ENCODE measurements at places on chromosomes 2 and 18.

DNA sequence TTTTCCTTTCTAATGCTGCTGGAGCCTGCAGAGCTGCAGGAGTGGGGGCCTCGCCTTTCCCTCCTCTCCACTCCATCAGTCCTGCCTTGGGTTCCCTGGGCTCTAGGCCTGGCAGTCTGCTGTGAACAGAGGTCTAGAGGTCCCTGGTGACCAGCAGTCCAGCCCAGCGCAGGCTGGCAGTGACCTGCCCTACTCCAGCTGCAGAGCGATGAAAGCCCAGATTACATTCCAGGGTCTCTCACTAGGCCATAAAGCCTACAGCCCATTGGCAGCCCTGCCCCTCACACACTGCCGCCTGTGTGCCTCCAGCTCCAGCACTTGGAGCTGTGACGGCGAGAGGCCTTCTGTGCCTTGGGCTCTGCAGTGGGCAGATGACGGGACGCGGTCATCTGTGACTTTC is 14.8 kb upstream of the MAL start:
- no peak for DNase-seq

- no peak for DNase-seq
Measured at GRCh38 chr2:207833251-207833751, 63.6 kb upstream of the FZD5 start.

GRCh38 chr2:151947813-151948165 is 119.6 kb upstream of the ARL5A start:
- no peak for DNase-seq

DNA sequence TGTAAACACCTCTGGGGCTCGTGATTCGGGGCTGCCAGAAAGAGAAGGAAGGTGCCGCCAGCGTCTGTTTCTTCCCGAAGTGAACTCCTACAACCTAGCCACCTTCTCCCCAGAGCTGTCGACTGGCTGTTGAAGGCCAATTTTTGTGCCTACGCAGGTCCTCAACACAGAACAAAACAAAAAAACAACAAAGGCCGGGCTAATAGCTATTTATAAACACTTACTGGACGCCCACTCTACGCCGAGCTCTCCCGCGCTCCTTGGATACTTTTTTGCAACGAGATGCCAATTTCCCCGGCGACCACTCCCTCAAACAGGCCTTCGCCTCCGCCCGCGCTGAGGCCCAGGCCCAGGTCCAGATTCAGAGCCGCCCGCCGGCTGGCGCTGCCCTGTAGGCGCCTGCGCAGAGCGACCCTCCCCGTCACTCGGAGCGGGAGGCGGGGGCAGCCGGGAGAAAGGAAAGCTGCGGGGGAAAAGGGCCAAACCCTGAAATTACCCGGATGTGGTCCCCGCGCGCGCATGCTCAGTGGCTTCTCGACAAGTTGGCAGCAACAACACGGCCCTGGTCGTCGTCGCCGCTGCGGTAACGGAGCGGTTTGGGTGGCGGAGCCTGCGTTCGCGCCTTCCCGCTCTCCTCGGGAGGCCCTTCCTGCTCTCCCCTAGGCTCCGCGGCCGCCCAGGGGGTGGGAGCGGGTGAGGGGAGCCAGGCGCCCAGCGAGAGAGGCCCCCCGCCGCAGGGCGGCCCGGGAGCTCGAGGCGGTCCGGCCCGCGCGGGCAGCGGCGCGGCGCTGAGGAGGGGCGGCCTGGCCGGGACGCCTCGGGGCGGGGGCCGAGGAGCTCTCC is at the start of gene SMAD4:
SMAD4 (plus strand) TSS at position 520 of the 843 bp plus-strand sequence. CDS start 16,834 bp downstream, outside the sequence.
- peak; percentile 91 for DNase-seq

DNA sequence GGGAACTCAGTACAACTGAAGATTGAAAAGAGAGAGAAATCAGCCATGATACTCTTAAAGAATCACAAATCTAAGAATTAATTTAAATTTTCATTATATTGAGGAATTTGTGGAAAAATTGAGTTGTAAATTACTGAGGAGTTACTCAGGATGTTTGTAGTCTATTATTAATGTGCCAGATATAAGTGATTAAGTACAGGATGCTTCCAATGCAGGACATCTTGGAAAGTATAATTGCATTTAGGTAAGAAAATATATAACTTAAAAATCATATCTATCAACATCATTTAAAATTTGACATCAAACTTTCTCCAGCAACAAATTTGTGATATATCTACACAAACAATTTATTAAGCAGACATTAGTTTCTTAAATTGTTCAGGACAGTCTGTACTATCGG is 1.3 kb downstream of the CALCRL start:
- DNase-seq, result no peak

GRCh38 chr2:137910641-137911040 is 53.6 kb upstream of the HNMT start:
- DNase-seq, result peak; percentile 14

All from fibroblast of lung (primary cell).